ENCODE measurements at places on chromosomes 4 and X.

GRCh38 chr4:121340247-121340646, 40.6 kb downstream of the QRFPR start:
- DNase-seq = no peak

DNA sequence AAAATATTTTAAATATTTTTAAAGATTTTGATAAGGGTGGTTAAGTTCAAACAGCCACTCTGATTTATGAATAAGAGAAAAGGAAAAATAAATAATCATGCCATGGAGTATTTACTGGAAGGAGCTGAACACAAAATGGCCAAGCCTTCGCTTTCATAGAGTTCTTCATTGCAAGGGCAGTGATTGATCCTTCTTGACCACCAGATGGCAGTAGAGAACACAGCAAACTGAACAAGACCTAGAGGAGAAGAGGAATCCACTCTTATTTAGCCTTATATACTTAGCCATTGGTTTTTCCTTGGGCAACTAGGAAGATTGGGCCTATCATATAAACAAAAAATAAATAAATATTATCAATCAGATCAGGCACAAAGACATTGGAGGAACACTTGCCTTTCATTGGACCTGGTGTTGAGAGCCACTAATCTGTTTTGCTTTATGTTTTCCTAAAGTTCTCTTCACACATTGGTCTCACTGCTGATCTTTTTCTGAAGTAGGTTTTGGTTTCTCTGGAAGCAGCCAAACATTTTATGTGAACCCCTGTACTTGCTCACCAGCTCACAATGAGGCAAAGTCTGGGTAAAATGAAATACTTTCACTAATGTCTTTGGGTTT, 58.1 kb upstream of the PARM1 start:
- peak; percentile 44 for DNase-seq

- no peak for DNase-seq
These were observed 48.6 kb upstream of the AMELX start for GRCh38 chrX:11244636-11245035.

DNA sequence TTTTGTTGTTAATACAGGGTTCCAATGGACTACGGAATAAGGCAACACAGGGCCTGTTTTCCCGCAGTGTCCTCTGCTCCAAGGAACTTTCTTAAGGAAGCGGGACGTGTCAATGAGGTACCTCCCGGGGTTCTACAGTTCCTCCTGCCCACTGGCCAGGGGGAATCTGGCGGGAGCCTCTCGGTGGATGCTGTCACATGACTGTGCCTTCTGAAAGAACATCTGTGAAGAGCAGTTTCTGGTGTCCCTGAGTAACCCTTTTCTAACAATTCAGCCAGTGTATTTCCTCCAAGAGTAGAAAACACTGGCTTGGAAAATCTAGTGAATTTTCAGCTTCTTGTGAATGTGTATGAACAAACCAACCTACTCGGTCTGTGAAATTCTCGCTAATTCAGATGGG, 32.7 kb downstream of the MFAP3L start:
- no peak for DNase-seq

All from stimulated activated naive CD4-positive, alpha-beta T cell (primary cell).